Right cardiac atrium (tissue), 5 donors: ENCODE measurements at places on chromosomes 3 and 15.

GRCh38 chr15:36506733-36507356, 72.6 kb upstream of the CDIN1 start:
- no peak for DNase-seq

DNA sequence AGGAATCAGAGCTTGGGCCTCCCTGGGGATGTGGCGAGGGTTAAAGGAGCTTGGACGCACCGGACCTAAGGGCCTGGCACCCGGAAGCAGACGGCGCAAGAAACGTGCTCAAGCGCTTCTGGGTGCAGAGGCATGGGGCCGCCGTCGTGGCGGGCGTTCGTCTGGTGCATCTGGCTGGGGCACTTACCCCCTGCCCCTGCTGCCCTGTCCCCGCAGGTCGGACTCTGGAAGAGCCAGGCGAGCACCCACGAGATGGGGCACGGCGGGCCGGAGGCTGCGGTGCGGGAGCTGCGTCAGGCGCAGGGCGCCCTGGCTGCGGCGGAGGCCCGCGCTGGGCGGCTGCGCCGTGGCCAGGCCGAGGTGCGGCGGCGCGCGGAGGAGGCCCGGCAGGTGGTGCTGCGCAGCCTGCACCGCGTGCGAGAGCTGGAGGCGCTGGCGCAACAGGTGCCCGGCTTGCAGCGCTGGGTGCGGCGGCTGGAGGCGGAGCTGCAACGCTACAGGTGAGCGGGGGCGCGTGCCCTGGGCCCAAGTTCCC, 2.5 kb downstream of the EFCC1 start:
- DNase-seq: no peak

- DNase-seq: no peak
These were observed 595.5 kb upstream of the AGTR1 start for GRCh38 chr3:148102156-148102555.

GRCh38 chr3:97970956-97971620, 1.1 kb downstream of the RIOX2 start:
- no peak for DNase-seq

GRCh38 chr3:50815844-50816243, 141.1 kb downstream of the DOCK3 start:
- no peak for DNase-seq

- no peak for DNase-seq
These were observed 60.4 kb downstream of the KBTBD12 start for GRCh38 chr3:127975153-127976029.

GRCh38 chr15:47944637-47945288, 176.0 kb upstream of the SLC24A5 start:
- DNase-seq: no peak

DNA sequence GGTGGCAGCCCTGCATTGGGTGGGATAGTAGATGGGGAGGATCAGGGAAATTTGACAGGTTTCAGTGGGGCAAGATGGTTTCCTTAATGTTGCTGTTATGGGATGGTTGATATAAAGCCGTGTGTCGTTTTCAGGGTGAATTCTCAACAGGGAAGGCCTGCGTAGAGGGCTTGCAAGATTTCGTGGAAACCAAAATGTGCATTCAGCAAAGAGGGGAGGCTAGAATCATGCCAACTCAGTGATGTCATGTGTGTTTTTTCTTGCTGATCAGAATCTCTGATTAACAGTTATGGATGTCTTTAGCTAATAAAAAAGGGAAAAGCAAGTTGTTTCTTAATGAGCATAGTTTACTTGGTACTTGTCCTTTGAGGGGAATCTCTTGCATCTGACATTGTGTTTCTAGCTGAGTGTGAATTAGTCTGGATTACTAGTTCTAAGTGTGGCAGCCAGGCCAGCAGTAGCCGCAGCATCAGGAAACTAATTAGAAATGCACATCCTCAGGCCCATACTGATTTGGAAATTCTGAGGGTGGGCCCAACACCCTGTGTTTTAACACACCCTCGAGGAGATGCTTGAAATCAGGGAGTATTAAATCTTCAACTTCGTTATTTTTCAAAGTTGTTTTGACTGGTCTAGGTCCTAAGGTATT, 24.8 kb downstream of the MRAS start:
- no peak for DNase-seq

GRCh38 chr3:126527006-126527405, 3.1 kb downstream of the CHST13 start:
- DNase-seq: no peak

GRCh38 chr3:125157183-125157582, 55.4 kb downstream of the SLC12A8 start:
- DNase-seq: no peak
